ENCODE measurements at places on chromosomes 11 and 22. TPM values are rescaled to one million over a fixed set of nuclear protein-coding genes. Genes with fewer than 3 reads are reported as not detected.

DAGLA gene
- total RNA-seq = 0.13 TPM

LGALS12 gene
- not detected for total RNA-seq

KIF18A gene
- 0.51 TPM for total RNA-seq

SLC1A2 gene
- total RNA-seq = under 0.01 TPM

ABCG4 gene
- under 0.01 TPM for total RNA-seq

PNPLA5 gene
- total RNA-seq = not detected

LRP4 gene
- total RNA-seq = 5.0 TPM

CFAP300 gene
- total RNA-seq = 4.7 TPM

C11orf71 gene
- total RNA-seq = 3.5 TPM

TMEM184B gene
- total RNA-seq = 13.3 TPM

CYP2D6 gene
- total RNA-seq = 0.53 TPM

GLYAT gene
- not detected for total RNA-seq

THRSP gene
- not detected for total RNA-seq

UVRAG gene
- total RNA-seq = 11.6 TPM

OR52K2 gene
- not detected for total RNA-seq

MAP6 gene
- total RNA-seq = not detected
